ENCODE measurements at places on chromosomes 4 and X. TPM values are rescaled to one million over a fixed set of nuclear protein-coding genes. Genes with fewer than 3 reads are reported as not detected.

The NXF2B gene
- polyA plus RNA-seq, result not detected

The RBM47 gene
- polyA plus RNA-seq, result 0.94 TPM

The NPFFR2 gene
- not detected for polyA plus RNA-seq

The CT45A5 gene
- polyA plus RNA-seq, result not detected

The PSAPL1 gene
- polyA plus RNA-seq, result not detected

The ZFP92 gene
- polyA plus RNA-seq, result not detected

The PITX2 gene
- polyA plus RNA-seq, result 5.8 TPM

The SSX3 gene
- not detected for polyA plus RNA-seq

The APEX2 gene
- polyA plus RNA-seq, result 13.7 TPM

The SCD5 gene
- polyA plus RNA-seq, result 12.5 TPM

The PAGE2B gene
- not detected for polyA plus RNA-seq

The COL25A1 gene
- polyA plus RNA-seq, result not detected

The ETDB gene
- polyA plus RNA-seq, result not detected

The NLRP2B gene
- not detected for polyA plus RNA-seq

The RBM46 gene
- not detected for polyA plus RNA-seq

The CENPI gene
- 2.5 TPM for polyA plus RNA-seq

The TMEM150C gene
- polyA plus RNA-seq, result 0.84 TPM

The FGD1 gene
- 6.0 TPM for polyA plus RNA-seq

The STK32B gene
- 4.9 TPM for polyA plus RNA-seq

The P2RY8 gene
- polyA plus RNA-seq, result 0.04 TPM

The BGN gene
- polyA plus RNA-seq, result 308 TPM

The HTATSF1 gene
- 51.5 TPM for polyA plus RNA-seq

The PABPC4L gene
- polyA plus RNA-seq, result 0.13 TPM

The VSIG1 gene
- not detected for polyA plus RNA-seq

The GYPA gene
- not detected for polyA plus RNA-seq

The RNF128 gene
- polyA plus RNA-seq, result 0.16 TPM

The TLR6 gene
- 0.37 TPM for polyA plus RNA-seq

The NLGN4X gene
- polyA plus RNA-seq, result not detected

The TRAPPC11 gene
- 18.0 TPM for polyA plus RNA-seq

The PNMA6A gene
- not detected for polyA plus RNA-seq

The DGKK gene
- polyA plus RNA-seq, result not detected

The TLR10 gene
- not detected for polyA plus RNA-seq

The REELD1 gene
- polyA plus RNA-seq, result not detected

The F11 gene
- not detected for polyA plus RNA-seq

The FAM53A gene
- 1.4 TPM for polyA plus RNA-seq

The PPP3CA gene
- 42.8 TPM for polyA plus RNA-seq

The MAGEB2 gene
- not detected for polyA plus RNA-seq

The RENBP gene
- polyA plus RNA-seq, result not detected

The YTHDC1 gene
- polyA plus RNA-seq, result 27.6 TPM

The ESX1 gene
- polyA plus RNA-seq, result not detected

The FGF2 gene
- 38.4 TPM for polyA plus RNA-seq

The SHISA3 gene
- polyA plus RNA-seq, result not detected

The GIMD1 gene
- not detected for polyA plus RNA-seq

The WDR1 gene
- 419 TPM for polyA plus RNA-seq

The HMGN5 gene
- 3.7 TPM for polyA plus RNA-seq

The NUDT10 gene
- polyA plus RNA-seq, result 0.43 TPM

The HS3ST1 gene
- not detected for polyA plus RNA-seq

The FAM47C gene
- polyA plus RNA-seq, result not detected

The MID1IP1 gene
- polyA plus RNA-seq, result 4.8 TPM

The CLNK gene
- polyA plus RNA-seq, result not detected

The GAGE1 gene
- not detected for polyA plus RNA-seq

The VGLL1 gene
- polyA plus RNA-seq, result not detected

The XAGE1A gene
- not detected for polyA plus RNA-seq

The CDKL5 gene
- 1.8 TPM for polyA plus RNA-seq

The MAGEA2B gene
- not detected for polyA plus RNA-seq

The LRP2BP gene
- polyA plus RNA-seq, result 0.76 TPM

The POLN gene
- polyA plus RNA-seq, result 0.91 TPM

The L1CAM gene
- 0.38 TPM for polyA plus RNA-seq

The ZAR1 gene
- polyA plus RNA-seq, result not detected

The CXCL1 gene
- 13.9 TPM for polyA plus RNA-seq

All from GM23248 (cell line).